ENCODE measurements at places on chromosomes 16 and 17.

DNA sequence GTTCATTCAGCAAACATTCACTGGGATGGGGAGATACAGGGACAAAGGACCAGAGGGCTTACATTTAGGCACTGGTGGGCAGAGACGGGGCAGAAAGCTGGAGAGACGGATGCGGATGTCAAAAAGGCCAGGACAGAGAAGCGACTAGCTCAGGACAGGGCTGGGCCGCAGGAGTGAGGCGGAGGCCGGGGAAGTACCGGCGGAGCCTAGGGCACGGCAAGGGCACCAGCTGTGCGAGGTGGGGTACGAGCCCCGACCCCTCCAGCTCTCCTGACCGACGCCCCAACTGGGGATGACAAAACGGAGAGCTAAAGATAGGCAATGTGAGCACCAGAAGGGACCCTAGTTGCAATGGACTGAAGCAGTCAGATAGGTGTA is 3.9 kb upstream of the SGCA start:
- no peak for DNase-seq

- DNase-seq: no peak
These were observed 42.2 kb upstream of the HAPSTR1 start for GRCh38 chr16:9049241-9049640.

DNA sequence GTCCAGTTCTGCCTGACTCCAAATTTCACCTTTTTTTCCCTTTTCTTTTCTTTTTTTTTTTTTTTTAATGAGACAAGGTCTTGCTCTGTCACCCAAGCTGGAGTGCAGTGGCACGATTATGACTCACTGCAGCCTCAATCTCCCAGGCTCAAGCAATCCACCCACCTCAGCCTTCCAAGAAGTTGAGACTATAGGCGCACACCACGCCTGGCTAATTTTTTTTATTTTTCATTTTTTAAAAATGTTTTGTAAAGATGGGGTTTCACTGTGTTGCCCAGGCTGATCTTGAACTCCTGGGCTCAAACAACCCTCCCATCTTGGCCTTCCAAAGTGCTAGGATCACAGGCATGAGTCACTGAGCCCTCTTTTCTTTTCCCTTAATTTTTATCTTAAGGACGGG is 33.4 kb upstream of the RBBP6 start:
- no peak for DNase-seq

DNA sequence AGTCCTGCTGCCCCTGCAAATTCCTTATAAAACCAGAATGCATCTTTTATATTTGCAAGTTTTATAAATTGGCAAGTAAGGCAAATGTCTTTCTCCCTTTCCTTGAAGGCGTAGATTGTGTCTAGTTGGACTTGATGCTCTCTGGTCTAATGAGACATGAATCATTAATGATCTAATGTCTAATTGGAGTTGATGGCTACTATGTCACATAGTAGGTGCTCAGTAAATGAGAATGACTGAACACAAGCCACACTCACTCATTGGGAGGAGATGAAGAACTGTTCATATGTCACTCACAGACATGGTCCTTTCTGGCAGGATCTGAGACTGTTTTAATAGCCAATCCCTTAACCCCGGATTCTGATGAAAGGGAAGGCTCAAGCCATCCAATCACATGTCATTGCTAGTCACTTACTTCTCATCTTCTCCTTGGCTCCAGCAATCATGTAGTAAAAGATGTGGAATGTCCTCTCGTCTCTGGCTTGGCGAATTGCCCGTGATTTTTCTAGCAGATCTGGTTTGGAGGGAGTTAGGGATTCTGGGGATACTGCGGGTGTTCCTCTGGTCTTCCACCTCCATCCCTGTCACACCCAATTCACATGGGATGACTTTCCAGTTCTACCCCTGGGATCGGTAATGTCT is 81.0 kb downstream of the MYH11 start:
- no peak for DNase-seq

- DNase-seq: peak; percentile 93
These were observed at the start of gene ACAP1 for GRCh38 chr17:7336240-7337175. Gene ACAP1, plus strand, starts transcription at chr17:7336529. Its CDS starts 206 bp downstream, at chr17:7336735.

- DNase-seq: no peak
These were observed 7.7 kb downstream of the CCL16 start for GRCh38 chr17:35973333-35974260.

DNA sequence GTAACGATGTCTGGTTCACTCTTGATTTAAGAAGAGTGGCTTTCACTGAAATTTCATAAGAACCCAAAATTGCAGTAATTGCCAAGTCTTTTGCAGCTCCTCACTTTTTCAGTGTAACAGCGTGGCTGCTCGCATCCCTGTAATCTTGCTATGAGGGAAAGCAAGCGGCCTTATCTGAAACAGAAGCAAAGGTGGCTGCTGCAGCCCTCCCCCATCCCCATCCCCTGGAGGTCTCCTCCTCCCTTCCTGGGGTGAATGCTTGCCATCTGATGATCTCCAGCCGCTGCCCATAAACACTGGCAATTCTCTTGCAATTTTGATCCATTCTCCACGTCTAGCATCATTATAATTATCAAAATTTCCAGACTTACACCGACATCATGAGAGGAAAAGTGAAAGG is 182.5 kb upstream of the ASIC2 start:
- DNase-seq: no peak

DNA sequence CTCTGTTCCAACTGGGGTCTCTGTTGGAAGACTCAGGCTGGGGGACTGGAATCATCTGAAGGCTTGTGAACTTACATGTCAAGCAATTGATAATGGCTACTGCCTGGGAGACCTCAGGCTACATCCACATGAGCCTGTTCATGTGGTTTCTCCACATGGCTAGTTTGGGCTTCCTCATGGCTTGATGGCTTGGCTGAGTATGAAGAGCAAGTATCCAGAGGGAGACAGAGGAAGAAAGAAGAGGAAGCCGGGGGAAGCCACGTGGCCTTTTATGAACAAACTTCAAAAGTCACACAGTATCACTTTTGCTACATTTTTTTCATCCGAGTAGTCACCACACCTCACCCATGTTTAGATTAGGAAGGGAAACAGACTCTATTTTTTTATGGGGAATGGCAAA is 158.9 kb downstream of the TRIM37 start:
- DNase-seq: no peak

DNA sequence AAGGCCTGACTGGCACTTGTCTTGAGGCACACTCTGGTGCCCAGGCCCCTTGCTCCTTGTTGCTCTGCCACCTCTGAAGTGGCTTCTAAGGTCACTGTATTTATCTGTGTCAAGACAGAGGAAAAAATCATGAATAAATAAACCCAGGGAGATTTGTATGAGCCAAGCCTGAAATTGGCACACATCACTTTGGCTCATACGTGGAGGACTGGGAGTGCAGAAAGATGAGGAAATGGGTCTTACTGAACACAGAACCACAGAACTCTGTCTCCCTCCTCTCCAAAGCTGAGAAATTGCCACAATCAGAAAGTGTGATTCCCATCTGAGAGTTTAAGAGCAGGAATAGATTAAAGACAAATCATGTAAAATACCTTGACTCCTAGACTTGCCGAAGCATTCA is 27.1 kb upstream of the C16orf78 start:
- DNase-seq: no peak

GRCh38 chr17:48564188-48565021 is 13.7 kb downstream of the HOXB4 start:
- DNase-seq: no peak

- no peak for DNase-seq
These were observed 2.4 kb downstream of the PPM1D start for GRCh38 chr17:60602385-60602742.

- DNase-seq: no peak
These were observed 17.9 kb downstream of the MYO18A start for GRCh38 chr17:29162082-29162908.

GRCh38 chr17:67456889-67457288 is 79.8 kb downstream of the PITPNC1 start:
- no peak for DNase-seq

GRCh38 chr16:1871974-1872635 is at the start of gene MEIOB:
Gene MEIOB, minus strand, starts transcription at chr16:1872164. Its CDS starts 3,989 bp downstream, at chr16:1868175.
- DNase-seq: peak; percentile 17

DNA sequence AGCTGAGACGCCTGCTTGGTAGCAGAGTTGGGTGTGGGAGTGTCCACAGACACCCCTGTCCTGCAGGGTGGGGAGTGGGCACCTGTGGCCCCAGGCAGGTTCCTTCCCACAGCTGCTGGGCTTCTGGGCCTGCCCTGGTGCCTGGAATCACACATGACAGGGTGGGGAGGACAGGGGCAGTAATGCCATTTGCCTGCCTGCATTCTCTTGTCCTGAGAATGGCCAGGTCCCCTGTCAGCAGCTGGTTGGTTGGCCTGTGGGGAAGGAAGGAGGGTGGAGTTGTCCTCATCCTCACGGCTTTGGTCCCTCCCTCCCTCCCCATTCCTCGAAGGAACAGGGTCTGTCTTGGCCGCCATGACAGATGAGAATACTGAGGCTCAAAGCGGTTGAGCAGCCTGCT is 5.2 kb downstream of the PRSS53 start:
- DNase-seq: no peak

- peak; percentile 45 for DNase-seq
These were observed 67.9 kb downstream of the N4BP1 start for GRCh38 chr16:48542020-48542473.

DNA sequence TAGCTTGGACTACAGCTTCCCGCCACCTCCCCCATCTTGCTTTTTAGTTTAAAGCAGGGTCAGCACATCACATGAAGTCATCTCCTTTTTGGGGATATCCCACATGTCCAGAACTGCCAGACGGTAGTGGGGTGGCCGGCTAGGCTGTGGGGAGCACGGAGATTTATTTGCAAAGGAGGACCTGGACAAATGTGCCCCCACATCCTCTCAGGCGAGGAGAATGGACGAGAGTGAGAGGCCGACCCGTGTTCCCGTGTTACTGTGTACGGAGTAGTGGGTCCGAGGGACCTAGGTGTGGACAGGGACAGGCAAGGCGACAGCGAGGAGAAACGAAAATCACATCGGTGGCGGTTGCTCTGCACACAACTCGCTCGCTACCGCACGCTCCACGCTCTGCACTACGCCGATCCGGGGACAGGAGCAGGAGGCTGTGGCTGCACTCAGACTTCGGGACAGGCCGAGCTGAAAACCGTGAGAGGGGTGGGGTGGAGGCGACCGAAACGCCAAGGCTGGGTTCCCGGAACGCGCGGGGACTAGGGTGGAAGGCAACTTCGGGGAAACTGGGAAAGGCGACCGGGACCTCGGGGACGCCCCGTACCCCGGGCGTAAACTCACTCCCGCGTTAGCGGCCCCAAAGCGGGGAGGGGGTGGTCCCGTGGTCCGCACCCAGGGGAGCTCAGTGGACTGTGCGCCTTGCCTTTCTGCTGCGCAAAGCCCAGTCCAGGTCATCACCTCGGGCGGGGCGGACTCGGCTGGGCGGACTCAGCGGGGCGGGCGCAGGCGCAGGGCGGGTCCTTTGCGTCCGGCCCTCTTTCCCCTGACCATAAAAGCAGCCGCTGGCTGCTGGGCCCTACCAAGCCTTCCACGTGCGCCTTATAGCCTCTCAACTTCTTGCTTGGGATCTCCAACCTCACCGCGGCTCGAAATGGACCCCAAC is at the start of gene MT1A:
TSS of gene MT1A (plus strand) at position 853 of the 937 bp plus-strand sequence. CDS start at position 926, 73 bp downstream.
- DNase-seq: no peak

DNA sequence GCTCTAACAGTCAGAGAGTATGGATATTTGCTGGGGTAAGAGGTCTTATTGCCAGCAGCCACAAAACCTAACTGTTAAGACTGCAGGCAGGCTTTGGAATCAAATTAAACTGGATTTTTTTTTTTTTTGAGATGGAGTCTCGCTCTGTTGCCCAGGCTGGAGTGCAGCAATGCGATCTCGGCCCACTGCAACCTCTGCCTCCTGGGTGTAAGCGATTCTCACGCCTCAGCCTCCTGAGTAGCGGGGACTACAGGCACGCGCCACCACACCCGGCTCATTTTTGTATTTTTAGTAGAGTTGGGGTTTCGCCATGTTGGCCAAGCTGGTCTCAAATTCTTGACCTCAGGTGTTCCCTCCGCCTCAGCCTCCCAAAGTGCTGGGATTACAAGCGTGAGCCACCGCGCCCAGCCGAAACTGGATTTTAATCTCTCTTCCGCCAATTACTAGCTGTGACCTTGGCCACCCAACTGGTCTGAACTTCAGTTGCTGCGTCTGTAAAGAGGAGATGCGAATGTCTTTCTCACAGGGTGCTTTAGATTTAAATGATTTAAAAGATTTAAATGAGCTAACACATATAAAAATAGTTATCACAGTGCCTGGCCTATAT is 842 bp downstream of the MRPL10 start:
- DNase-seq: no peak

GRCh38 chr16:3907586-3907985 is 27.1 kb upstream of the CREBBP start:
- no peak for DNase-seq

DNA sequence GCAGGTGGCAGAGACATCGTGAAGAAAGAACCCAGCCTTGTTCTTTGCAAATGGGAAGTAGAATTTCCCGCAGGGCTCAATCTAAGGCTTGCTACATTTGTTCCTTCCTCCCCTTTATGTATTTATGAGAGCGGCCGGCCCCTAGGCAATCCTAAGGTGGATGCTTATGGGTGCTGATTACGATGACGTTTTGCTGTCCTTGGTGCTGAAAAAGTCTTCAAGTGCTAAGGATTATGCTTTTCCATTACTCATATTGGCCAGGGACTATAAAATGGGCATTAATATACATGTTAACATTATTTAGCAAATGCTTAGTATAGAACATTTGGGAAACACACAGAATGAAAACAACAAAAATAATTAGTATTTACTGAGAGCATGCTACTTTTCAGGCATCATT is 313.3 kb upstream of the XYLT1 start:
- no peak for DNase-seq

GRCh38 chr17:44039829-44040635 is 25.3 kb upstream of the TMEM101 start:
- DNase-seq: no peak

GRCh38 chr17:15184872-15185624 is 80.1 kb downstream of the PMP22 start:
- DNase-seq: no peak

DNA sequence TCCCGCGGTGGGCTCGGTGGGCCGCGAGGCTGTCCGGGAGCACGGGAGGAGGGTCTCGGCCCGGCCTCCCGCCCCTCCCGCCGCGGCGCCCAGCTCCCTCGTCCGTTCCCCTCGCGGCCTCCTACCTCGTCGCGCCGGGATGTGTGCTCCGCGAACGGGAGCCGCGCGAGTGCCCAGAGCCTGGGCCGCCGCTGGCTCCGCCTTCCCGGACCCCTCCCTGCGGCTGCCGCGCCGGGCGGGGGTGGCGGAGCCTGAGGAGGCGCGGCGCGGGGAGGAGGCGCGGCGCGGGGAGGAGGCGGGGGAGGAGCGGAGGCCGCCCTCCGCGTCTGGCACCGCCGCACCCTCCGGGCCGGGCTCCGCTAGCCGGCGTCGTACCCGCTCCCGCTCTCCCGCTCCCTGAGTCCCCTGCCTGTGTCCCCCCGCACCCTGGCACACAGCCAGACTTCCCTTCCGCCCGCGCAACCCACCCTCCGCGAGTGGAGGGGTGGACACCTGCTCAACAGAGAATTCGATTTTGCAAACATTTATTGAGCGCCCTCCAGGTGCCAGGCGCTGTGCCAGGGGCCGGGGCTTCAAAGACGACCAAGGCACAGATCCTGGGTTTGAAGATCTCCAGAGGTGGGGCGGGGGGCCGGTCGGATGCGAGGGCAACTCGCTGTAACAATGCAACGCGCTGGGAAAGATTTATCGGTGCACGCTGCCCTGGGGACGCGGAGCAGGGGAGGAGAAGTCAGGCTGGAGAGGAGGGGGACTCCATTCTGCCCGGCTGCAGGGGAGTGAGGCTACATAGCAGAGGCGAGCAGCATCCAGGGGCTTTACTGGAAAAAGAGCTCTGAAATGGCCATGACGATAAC is at the start of gene MPP3:
TSS of gene MPP3 (minus strand) at position 171 of the 854 bp plus-strand sequence. CDS start 1,240 bp downstream, outside the sequence.
- DNase-seq: peak; percentile 15

GRCh38 chr17:77440560-77440981 is 299.8 kb downstream of the SEC14L1 start:
- peak; percentile 69 for DNase-seq

- DNase-seq: no peak
These were observed 66.7 kb upstream of the DHX40 start for GRCh38 chr17:59498530-59499307.

Data from activated CD4-positive, alpha-beta T cell treated with anti-CD3 and anti-CD28 coated beads, Interleukin-10, Interleukin-2, amounts not matched to agents 100 ng/mL and 50 ng/mL, durations not matched to agents 16 hours and 8 hours (primary cell).